ENCODE measurements at places on chromosomes 11 and 22.

- no peak for DNase-seq
These were observed 521 bp upstream of the PTS start for GRCh38 chr11:112225753-112226061.

DNA sequence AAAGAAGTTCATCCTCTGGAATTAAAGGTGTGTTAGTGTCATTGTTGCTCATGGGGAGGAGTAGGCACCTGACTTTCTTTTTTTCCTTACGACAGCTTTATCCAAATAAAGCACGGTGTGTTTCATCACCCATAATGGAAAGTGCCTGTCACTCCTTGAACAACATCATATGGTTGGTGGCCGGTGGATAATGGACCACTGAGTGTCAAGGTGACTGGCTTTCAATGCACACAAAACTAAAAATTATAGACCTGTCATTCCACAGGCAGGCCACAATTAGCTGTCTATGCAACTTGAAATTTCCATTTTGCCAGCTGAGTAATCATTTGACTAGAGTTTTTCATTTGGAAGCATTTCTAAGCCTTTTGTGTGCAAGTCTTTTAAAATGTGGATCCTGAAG is 45.0 kb upstream of the MPPED2 start:
- DNase-seq, result peak; percentile 24

DNA sequence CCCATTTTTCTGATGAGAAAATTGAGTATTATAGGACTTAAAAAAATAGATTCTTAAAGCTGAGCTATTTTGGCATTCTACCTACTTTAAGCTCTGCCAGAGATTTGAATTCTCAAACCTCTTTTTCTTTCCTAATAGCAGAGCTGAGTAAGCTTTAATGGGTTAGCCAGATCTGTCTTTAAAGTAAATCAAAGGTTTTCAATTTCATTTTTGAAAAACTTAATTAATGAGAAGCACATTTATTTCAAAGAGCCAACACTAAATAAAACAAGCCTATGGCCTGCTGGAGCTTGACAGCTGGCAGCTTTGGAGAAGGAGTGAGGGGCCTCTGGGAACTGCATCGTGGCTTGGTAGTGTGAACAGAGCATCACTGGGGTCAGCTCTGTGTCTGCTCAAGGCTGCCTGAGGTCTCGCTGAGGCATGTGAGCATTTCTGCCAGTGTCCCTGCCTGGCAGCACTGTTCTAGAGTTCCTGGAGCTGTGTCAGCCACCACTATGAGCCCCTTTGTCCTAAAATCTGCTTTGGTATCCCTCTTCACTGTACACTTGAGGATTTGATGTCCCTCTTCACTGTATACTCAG is 50.4 kb upstream of the PRSS23 start:
- no peak for DNase-seq

DNA sequence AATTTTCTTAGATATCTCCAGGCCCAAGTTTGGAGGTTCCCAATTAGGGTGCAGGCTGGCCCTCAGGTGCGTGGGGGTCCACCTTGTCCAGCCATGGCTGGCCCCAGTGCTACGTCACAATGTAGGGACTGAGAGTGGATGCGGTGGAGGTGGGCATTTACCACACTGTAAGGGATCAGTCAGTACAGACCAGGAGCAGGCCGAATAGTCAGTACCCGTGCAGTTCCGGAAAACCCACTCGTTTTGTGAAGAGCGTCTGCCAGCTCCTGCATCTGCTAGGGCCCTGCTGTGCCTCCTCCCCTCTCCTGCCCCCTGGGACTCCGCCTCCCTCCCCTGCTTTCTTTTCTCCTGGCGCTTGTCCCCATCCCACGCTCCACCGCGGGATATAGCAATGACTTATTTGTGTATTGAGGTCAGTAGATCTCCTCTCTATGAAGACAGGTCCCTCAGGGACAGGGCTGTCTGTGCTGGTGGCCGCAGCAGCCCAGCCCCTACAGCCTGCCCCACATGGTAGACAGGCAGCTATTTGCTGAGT is 50.4 kb upstream of the SEPTIN5 start:
- DNase-seq, result peak; percentile 59

DNA sequence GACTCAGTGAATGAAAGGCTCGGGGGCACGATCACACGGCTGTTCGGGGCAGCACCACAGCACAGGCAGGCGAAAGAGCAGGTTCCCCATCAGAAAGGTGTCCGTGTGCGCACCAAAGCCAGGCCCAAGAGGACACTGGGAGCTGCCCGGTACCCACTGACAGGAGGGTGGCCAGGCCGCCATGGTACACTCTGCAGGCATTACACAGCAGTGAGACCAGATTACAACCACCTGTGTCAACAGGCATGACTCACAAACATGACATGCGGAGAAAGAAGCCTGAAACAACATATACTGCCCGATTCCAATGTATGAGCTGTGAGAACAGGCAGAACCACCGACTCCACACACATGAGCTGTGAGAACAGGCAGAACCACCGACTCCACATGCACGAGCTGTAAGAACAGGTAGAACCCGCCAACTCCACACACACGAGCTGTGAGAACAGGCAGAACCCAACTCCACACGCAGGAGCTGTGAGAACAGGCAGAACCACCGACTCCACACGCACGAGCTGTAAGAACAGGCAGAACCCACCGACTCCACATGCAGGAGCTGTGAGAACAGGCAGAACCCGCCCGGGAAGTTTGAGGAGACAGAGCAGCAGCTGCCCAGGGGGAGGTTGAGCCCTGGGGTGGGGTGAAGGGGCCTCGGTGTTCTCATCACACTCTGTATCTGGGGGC is 32.6 kb downstream of the KIAA0930 start:
- no peak for DNase-seq

DNA sequence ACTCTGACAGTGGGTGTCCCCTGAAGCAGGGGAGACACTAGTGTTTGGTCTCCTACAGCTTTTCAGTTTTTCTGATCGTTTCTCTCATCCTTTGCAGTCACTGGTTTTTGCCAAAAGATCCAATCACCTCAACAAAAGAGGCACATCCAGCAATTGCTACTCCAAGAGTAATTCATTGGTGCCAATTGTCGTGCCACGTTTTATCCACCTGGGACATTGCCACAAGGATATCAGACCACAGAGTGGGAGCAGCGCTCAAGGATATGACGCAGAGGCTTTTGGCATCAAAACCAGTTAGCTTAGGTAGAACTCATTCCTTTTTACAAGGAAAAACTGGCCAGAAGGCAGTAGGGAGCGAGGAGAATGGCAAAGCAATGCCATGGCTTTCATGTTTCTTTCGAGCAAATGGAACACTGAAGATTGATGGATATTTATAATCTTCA is 40.9 kb upstream of the BLID start:
- peak; percentile 85 for DNase-seq

- DNase-seq, result no peak
These were observed 18.4 kb downstream of the TECTA start for GRCh38 chr11:121119440-121119839.

- no peak for DNase-seq
These were observed 10.4 kb upstream of the MRGPRD start for GRCh38 chr11:68990995-68991780.

GRCh38 chr11:59754859-59755700 is at the start of gene STX3:
Gene STX3 (plus strand): TSS chr11:59755376. CDS start chr11:59755606, 230 bp downstream.
- DNase-seq, result peak; percentile 56

DNA sequence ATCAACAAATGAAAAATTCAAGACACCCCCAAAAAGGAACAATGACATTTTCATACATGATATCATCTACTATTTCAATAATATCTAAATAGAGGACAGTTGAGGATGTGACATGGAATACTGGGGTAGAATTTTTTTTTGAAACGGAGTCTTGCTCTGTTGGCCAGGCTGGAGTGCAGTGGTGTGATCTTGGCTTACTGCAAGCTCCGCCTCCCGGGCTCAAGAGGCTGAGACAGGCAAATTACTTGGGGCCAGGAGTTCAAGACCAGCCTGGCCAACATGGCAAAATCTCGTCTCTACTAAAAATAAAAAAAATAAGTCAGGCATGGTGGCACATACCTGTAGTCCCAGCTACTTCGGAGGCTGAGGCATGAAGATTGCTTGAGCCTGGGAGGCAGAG is 41.4 kb downstream of the LRRC74B start:
- no peak for DNase-seq

DNA sequence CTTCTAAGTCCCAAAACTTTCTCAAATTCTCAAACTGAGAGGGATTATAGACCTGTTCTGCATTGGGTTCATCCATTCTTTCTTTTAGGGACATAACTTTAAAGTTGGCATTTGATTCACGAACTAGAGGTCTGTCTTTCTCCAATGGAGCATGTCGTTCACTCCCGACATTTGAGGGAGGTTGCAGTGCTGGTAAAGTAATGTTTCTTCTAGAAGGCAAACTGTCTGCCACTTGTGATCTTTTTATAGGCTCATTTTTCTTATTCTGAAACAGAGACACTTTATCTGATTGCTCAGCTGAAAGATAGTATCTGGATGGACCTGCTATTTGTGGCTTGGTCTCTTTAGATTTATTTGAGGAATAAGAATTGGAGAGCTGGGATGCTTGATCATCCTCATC is 40.4 kb upstream of the CCDC89 start:
- DNase-seq, result no peak

- peak; percentile 64 for DNase-seq
These were observed 74.9 kb downstream of the SMCO4 start for GRCh38 chr11:93468290-93468689.

DNA sequence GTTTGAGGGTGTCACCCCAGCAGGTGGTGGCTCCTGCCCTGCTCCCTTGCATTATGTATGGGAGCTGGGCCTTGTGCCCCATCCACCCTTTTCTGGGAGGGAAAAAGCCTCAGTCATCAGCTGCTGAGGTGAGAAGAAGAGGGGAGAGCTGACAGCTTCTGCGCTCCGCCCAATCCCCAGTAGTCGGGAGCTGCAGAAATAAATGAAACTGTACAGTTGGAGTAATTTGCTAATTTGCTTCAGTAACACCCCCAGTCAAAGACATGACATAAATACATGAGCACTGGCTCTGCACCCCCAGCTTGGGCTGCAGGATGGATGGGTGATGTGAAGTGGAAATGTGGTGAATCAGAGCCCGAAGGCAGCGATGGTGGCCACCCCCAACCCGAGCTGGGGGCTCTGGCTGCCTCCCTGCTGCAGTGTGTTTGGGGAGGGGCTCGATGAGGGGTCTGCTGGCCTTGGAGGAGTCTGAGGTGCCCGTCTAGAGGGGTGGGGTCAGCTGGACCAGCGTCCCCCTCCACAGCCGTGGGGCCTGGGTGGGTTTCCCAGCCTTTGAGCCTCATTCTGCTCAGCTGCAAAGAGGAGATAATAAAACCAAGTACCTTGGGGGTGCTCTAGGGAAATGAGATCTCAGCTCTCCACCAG is 59.2 kb downstream of the MPPED1 start:
- DNase-seq, result no peak

- no peak for DNase-seq
These were observed 173.2 kb upstream of the SORL1-AS1 start for GRCh38 chr11:121625777-121626506.

DNA sequence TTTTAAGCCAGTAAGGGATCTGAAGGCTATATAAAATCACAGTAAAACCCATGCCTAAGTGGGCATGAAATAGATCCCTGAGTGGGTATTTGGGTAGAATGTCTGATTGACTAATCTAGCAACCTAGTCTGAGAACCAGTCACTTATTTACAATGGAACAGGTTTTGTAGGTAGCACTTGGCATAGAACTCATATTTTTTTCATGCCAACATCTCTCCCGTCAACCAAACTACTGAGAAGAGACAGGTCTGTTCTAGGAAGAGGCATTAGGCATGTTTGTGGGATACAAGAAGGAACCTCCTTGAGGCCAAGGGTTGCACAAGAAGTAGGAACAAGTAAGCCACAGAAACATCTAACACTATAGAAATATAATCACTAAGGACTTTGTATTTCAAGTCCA is 840.4 kb upstream of the TENM4 start:
- DNase-seq, result no peak

GRCh38 chr22:29212743-29213142 is 7.0 kb downstream of the EMID1 start:
- DNase-seq, result no peak

DNA sequence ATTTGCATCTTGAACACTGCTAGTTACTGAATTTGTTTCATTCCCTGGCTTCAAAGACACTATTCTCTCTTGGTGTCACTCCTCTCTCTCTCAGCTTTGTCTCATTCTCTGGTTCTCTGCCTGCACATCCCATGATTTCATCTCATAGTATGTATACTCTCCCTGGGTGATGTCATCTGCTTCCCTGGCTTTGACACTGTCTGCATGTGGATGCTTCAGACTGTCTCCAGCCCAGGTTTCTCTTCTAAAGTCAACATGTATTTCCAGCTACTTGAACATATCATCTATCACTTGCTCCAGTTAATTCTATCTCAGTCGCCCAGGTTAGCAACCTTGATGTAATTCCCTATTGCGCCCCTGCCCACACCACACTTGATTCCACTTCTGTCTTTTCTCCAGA is 9.3 kb upstream of the ACAT1 start:
- DNase-seq, result no peak

DNA sequence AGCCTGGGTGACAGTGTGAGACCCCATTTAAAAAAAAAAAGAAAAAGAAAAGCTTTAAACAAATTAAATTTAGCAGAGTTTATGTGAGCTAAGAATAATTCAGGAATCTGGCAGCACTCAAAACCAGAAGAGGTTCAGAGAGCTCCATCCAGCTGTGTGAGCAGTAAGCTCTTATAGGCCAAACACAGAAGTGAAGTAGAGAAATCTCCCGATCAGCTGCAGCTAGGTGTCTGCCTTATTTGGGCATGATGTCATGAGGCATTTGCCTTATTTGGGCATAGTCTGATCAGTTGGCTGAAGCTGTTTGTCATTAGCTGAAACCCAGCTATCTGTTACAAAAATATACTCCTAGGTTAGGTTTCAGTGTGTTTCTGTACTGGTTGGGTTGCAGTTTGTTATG is 8.2 kb downstream of the MS4A15 start:
- DNase-seq, result peak; percentile 69

- no peak for DNase-seq
These were observed 15.6 kb upstream of the MFRP start for GRCh38 chr11:119361941-119362725.

DNA sequence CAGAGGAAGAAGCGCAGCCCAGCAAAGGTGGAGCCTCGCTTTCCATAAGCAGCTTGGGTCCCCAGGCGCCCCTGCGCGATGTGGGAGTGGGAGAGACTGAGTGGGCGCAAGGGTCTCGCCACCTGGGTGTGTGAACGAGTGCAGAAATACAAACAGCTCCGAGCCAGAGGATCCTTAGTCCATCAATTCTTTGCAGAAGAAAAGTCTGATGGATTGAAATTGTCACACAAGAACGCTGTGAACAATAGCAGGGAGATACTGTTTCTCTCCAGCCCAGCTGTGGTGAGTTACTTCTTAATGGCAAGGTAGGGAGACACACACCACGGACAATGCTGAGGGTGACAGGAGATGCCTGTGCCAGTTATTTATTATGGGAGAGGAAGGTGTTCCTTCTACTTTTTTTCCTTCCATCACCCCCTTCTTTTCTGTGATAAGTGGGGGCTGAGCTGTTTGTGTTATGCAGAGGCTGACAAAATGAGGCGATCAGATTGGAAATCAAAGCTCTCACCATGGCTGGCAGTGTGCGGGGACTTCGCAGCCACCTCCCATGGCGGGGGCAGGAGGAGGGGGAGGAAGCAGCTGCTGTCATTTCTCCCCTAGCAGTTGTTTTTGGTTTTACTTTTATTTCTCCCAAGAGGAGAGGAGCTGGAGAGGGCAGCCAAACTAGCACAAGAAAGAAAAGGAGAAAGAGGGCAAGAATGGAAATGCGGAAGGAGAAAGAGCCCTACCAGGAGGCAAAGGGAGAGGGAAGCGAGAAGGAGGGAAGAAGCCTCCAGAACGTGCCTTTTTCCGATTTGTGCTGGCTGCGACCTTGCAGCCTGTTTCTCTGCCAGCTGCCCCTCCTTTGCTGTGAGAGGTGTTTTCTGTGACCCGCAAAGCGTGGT is 755.8 kb downstream of the NTM start:
- DNase-seq, result peak; percentile 64

GRCh38 chr11:130042093-130042591 is 27.6 kb upstream of the APLP2 start:
- DNase-seq, result peak; percentile 56
